Left hindlimb (tissue), 1 donor: ENCODE measurements at places on chromosomes 3 and 15.
A peak's percentile ranks its signal among the peaks of the same experiment; 100 is the strongest.

DNA sequence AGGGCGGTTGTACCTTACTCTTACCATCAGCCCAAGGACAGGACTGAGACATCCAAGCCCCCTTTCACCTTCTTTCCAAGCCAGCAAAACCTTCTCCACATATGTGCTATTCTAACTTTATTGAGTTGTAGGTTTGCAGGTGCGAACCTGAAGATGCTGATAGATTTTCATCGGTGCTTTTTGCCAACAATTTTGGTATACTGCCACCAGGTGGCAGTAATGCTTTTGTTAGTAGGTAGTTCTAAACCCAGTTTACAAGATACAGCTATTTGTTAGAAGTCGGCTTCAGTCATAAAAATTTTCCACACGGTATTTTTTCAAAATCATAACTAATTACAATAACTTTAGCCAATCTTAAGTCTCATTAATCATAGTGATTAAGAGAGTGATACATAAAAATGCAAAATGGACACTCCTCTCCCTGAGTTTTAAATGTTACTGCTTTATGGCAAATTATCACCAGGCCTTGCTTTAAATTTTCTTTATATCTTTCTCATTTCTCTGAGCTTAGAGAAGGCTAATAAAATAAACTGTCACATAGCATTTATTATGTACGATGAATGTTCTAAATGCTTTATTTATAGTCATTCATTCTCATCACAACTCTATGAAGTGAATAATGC is 636 bp downstream of the TBC1D21 start:
- DNase-seq = peak; percentile 10

DNA sequence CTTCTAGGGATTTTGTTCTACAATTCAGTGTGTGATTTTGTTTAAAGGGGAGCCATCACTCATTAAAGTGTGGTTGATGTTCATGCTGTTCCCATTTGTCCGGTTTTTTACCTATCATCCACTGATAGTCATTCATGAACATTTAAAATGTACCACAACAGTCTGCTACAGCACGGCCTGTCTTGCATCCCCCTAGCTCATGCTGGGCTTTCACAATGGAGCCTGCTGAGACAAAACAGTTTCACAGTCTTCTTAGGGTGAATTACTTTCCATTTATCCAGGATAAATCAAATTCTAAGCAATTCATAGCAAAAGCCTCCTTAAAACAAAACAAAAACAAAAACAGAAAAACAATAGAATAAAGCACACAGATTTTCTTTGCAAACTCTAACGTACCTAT is 627.2 kb downstream of the CADM2 start:
- no peak for DNase-seq

- no peak for DNase-seq
These were observed 101.9 kb downstream of the PIK3R4 start for GRCh38 chr3:130644628-130645253.

DNA sequence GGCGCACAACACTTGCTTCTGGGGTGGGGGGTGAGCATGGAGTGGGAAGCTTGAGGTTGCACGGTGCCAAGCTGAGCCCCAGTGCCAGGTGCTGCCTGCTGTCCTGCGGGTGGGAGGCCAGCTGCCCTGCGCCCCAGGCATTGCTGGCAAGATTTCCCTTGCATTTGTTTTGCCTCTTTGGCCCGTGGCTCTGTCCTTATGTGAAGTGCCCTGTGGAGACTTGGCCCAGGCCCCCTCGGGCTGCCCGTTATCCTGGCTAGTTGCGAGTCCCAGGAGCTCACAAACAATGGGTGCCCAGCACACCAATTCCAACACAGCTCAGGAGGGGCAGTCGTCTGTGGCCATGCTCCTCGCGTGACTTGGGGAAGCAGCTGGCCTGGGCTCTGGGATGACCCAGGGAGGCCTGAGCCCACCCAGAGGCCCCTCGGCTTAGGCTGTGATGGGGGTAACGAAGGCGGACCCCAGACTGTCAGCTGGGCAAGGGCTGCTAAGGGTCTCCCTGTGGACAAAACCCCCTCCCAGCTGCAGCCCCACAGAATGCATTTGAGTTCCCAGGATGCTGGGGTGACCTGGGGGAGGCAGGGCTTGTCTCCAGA is 5.9 kb downstream of the C3orf22 start:
- DNase-seq = no peak

DNA sequence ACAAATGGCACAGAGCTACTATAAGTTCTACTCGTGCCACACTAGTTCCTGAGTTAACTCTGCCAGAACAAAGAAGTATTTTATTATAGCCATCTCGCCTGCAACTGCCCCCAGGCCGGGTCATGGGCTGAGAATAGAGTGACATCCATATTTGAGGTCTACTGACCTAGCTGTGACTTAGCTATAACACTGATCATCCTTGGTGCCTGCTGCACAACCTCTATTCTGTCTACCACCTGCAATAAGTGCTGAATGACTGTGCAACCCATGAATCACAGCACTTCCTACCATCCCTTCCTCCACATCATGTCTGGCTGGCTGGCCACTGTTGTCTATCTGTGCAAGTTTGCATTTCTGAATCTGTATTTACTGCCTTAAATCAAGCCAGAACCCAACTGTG is 506.5 kb upstream of the TBL1XR1 start:
- no peak for DNase-seq

- no peak for DNase-seq
These were observed 9.7 kb upstream of the SLMAP start for GRCh38 chr3:57746156-57747010.

- no peak for DNase-seq
These were observed 76.4 kb downstream of the ZPLD1 start for GRCh38 chr3:102511168-102511567.

DNA sequence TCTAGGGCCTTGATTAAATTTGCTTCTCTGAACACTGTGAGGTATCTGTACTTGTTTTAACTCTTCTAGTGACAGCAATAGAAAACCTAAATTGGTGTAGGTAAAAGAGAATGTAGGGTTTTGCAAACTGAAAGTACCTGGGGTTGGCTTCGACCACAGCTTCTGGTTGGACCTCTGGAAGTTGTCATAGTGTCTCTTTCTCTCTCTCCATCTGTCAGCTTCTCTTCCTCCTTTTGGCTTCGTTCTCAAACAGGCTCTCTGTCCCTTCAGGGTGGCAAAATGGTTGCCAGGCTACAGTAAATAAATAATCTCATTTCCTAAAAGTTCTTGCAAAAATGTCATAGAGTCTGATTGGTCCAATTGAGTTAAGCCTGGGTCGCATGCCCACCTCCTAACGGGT is 149.3 kb upstream of the CTDSPL start:
- no peak for DNase-seq

- no peak for DNase-seq
These were observed 17.9 kb downstream of the ALDH1A3 start for GRCh38 chr15:100897221-100898151.

- no peak for DNase-seq
These were observed 9.3 kb downstream of the TJP1 start for GRCh38 chr15:29813009-29813408.

DNA sequence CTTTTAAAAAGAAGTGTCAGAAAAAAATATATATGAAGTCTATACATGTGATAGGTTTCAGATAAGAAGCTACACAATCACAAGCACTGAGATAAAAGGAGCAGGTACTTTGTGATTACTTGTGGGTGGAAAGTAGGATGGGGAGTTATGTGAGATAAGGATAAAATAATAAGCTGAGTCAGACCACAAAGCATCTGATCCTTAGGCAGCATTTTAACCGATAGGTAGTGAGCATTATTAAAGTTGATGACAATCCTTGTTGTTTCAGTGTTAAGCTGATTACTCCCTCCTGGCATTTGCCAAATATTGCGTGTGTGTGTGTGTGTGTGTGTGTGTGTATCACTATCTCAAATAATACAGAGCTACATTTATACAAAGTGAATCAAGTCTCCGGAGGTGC is 483.1 kb downstream of the NAALADL2 start:
- DNase-seq = no peak

DNA sequence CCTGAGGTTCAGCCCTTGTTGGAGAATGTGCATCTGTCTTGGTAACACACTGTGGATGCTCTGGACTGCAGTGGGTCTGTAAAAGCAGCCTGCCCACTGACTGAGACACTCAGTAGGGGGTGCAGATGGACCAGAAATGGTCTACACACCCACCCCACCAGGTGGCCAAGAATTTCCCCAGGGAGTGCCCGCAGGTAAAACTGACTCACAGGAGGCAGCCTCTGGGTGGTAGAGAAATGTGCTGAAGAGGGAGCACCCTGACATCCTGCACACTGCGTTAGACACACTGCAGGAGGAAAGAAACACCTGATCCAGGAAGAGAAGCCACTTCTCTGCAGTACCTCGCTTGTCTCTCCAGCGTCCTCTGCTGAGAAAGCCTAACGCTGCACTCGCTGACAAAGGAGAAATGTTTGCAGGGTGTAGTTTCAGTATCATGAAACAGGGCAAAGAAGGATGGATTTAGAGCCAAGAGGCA is 109.5 kb upstream of the ABHD17C start:
- DNase-seq = no peak

DNA sequence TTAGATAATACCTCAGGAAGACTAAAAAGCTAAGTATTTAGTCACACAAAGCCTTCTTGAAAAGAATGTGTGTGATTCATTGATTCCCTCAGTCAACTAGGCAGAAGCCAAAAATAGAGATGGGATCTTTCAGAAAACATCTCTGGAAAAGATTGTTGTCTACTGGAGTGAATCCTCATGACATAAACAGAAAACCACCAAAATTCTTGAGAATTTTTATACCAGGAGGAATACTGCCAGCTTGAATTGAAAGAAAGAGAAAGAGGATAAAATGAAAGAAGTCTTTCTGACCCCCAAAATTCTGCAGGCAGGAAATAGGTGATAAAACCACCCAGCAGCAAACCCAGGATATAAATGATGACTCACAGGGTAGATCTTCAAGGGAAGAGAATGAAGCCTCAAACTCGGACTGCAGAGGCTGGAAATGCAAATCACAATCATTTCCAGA is 363.1 kb upstream of the PLSCR5 start:
- no peak for DNase-seq

DNA sequence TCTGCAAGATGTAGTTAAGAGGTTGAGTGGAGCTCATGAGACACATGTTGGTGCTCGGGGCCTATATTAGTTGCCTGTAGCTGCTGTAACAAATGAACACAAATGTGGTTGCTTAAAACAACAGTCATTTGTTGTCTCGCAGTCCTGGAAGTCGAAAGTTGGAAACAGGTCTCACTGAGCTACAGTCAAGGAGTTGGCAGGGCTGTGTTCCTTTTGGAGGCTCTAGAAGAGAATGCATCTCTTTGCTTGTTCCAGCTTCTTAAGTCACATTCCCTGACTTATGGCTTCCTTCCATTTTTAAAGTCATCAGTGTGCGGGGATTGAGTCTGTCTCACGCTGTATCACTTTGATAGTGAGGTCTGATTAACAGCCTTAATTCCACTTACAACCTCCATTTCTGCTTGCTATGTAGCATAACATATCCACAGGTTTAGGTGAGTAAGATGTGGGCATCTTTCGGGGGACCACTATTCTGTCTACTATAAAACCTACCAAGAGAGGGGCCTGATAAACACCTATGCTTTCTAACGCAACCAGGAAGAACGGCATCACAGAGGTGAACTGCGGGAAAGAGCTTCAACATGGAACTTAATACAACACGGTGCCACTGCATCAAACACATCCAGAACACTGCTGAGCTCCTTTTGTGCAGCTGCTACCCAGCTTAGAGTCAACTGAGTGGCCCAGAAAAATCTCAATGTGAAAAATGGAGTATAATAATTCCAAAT is 119.4 kb downstream of the ATP10A start:
- no peak for DNase-seq

GRCh38 chr3:180416111-180416594 is 185.8 kb upstream of the TTC14 start:
- no peak for DNase-seq

DNA sequence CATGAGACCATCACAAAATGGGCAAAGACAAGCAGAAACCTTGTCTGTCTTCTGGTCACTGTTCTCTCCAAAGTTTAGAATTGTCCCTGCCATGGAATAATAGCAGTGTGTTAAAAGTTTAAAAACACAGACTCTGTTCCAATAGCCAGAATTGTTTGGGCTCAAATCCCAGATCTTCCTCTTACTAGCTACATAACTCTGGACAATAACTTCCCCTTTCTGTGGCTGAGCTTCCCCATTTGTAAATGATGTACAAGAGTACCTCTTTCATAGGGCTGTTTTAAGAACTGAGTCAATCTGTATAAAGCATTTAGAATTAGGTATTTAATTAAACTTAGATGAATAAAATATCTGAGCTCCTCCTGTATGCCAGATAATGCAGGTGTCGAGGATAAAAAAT is 623.0 kb downstream of the NTRK3 start:
- DNase-seq = no peak

DNA sequence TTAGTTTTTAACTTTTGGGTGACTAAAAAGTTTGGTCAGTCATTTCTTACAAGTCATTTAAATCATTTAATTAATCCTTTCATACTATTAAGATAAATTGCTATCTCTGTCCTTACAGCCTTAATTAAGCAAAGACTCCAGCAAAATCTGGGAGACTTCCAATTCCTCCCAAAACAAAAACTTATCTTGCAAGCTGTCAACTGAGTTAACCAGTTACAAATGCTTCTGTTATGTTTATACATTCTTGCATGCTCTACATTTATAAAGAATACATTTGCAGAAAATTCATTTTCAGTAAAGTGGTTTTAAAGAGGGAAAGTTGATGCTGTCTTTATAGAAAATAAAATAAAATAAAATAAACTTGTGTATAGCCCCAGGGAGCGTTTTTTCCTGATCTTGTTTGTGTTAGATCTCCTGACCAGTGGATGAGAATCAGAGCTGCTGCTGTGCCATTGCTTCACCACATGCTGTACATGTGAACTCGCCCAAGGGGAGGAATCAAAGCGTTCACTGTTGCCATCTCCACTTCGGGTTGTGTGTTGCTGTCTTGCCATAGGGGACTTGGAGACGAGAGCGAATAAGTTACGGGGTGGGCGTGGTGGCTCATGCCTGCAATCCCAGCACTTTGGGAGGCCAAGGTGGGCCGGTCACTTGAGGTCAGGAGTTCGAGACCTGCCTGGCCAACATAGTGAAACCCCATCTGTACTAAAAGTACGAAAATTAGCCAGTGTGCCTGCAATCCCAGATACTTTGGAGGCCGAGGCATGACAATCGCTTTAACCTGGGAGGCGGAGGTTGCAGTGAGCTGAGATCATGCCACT is 5.5 kb downstream of the CCR4 start:
- DNase-seq = no peak

GRCh38 chr15:76451540-76451939 is 115.0 kb downstream of the ISL2 start:
- DNase-seq = no peak
